Frontal cortex (tissue), 4 donors: ENCODE measurements at places on chromosomes 7 and 10. TPM values are rescaled to one million over a fixed set of nuclear protein-coding genes. Genes with fewer than 3 reads are reported as not detected.

FAM131B gene
- total RNA-seq, result 73.8 TPM

ARHGAP22 gene
- 1.6 TPM for total RNA-seq

TRPV5 gene
- total RNA-seq, result not detected

HOXA1 gene
- not detected for total RNA-seq

FAM25G gene
- not detected for total RNA-seq

FXYD4 gene
- not detected for total RNA-seq
